ENCODE measurements at places on chromosomes 16 and 17.

GRCh38 chr16:4391631-4392381, 20.2 kb downstream of the VASN start:
- no peak for DNase-seq

DNA sequence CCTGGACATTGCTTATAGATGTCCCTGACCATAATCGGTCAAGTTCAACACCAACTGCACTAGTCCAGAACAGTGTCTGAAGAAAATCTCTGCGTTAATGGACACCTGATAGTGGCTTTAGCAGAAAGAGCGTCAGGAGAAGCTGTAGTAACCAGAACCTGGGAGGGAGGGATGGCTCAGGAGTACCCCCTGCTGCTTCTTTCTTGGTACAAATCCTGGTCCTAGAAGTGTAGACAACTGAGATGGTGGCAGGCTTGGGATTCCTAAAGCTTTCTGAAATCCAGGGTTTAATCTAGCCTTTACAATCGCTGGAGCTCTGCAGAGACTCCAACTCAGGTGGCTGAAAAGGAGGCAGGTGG, 5.4 kb downstream of the MAP3K14 start:
- DNase-seq = no peak

- DNase-seq = no peak
These were observed 60.3 kb downstream of the SPAG9 start for GRCh38 chr17:51060396-51060795.

DNA sequence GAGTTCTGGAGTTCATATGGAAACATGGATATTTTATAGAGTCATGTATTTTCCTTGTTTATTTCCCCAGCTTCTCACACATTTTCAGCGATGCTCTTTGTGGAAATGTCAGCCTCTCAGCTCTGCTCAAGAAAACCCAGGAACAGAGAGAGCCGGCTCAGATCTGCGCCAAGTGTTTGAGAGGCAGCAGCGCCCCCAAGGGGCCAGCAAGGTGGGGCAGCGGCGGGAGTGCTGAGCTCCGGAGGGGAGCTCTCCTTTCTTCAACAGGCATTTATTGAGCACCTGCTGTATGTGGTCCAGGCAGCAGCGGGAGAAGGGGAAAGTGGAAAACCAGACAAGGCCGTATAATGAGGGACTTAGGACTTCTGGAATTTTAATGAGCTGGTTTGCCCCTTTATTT, 421.1 kb upstream of the C16orf82 start:
- DNase-seq = peak; percentile 30

GRCh38 chr17:72590882-72591281, 470.1 kb downstream of the SOX9 start:
- no peak for DNase-seq

DNA sequence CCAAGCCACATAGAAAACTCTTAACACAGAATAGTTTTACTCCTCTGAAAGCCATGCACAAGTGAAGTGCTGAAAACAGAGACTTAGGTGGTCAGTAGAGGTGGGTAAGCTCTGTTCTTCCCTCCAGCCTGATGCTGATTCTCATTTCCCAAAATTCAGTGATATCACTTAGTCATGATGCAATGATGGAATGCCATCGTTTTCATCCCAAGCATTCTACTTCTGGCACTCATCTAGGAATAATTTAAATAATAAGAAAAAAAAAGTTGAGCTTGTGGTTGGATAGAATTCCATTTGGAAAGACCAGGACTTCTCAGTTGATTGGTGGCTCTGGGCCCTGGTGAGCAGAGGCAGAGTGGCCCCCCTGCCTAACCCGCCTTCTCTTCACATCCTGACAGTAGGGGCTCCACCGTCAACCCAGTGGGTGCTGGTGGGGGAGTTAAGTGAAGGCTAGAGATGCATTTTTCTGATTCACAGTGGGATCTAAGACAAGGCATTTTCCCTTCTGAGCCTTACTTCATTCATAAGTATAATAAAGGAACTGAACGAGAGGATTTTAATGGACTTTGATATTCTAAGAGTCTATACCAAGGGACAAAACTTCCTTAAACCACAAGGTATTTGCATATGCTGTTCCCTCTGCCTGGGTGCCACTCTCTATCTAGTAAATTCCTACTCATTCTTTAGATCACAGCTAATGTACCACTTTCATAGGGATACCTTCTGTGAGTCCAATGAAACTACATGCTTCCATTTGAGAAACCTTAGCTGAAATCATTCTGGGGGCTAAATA, 310.3 kb upstream of the DYNLRB2 start:
- no peak for DNase-seq

DNA sequence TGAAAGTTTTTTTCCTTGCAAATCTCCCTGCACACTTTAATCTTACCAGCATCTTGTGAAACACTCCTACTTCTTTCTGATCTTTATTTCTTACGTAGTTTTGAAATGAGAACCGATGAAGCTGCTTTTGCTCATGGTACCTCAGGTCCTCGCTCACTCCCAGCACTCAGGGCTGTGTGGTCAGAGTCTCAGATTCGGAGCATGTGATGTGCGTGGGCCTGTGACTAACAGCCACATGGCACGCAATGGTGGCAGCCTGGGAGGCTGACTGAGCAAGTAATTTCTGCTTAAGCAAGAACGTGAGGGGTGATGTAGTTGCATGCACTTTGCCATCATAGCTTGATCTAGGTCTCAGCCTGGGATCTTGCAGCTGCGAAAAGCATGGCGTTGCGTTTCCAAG, 624.3 kb downstream of the MAF start:
- no peak for DNase-seq

DNA sequence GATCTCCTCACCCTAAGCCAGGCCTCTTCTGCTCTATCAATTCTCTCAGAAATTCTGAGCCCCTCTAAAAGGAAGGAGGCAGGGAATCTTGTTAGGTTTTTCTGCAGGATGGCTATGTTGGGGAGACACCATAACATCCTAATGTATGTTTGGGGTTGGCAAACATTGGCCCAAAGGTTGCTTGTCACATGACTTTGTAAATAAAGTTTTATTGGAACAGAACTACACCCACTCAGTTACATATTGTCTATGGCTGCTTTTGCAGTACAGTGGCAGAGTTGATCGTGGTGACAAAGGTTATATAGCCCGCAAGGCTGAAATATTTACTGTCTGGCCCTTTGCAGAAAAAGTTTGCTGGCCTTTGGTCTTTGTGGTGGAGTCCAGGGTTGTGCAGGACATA, 409.4 kb downstream of the XYLT1 start:
- DNase-seq = no peak

- DNase-seq = no peak
These were observed 155.1 kb downstream of the C16orf95 start for GRCh38 chr16:87161822-87162676.

- DNase-seq = peak; percentile 9
These were observed 238.1 kb downstream of the MRTFB start for GRCh38 chr16:14309001-14309886.

GRCh38 chr16:51734220-51734619, 583.1 kb upstream of the SALL1 start:
- DNase-seq = no peak

- peak; percentile 72 for DNase-seq
These were observed 3.3 kb upstream of the SREBF1 start for GRCh38 chr17:17839791-17840707.

DNA sequence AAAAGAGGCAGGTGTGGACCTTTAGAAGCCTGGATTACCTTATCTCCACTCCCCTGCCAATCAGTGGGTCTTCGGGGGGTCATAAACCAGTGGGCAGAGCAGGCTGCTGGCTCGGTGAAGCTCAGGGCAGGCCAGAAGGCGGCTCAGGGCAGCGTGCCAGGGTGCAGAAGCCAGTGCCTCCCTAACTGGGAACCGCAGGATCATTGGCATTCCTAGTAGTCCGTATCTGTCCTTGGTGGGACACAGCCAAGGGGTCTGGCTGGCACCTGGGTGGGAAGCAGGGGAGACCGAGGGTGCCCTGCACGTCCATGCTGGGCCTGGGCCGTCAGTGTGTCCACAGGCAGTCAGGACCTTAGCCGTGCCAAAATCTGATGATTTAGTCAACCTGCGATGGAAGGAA, 76.8 kb downstream of the SEC14L1 start:
- DNase-seq = no peak

DNA sequence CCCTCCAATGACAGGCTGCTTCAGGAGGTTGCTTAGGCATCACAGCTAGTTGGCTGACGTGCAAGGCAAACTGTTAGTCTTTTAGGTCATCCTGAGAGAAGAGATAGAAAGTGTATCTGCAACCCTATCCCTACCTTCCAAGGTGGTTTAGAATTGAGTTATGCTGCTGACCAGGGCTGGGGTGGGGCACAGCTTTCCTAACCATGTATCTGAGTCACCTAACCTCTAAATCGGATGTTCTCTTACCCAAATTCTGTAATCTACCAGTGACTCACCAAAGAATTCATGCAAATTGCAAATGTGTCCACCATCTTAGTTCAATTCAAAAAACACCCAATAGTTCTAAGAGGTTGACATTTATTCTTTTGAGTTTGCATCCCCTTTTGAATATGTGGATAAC, 107.2 kb upstream of the DYNLRB2 start:
- no peak for DNase-seq

- DNase-seq = peak; percentile 54
These were observed 6.5 kb upstream of the NUBP1 start for GRCh38 chr16:10737068-10737625.

GRCh38 chr17:61412860-61413660, 13.4 kb downstream of the TBX2 start:
- DNase-seq = no peak

DNA sequence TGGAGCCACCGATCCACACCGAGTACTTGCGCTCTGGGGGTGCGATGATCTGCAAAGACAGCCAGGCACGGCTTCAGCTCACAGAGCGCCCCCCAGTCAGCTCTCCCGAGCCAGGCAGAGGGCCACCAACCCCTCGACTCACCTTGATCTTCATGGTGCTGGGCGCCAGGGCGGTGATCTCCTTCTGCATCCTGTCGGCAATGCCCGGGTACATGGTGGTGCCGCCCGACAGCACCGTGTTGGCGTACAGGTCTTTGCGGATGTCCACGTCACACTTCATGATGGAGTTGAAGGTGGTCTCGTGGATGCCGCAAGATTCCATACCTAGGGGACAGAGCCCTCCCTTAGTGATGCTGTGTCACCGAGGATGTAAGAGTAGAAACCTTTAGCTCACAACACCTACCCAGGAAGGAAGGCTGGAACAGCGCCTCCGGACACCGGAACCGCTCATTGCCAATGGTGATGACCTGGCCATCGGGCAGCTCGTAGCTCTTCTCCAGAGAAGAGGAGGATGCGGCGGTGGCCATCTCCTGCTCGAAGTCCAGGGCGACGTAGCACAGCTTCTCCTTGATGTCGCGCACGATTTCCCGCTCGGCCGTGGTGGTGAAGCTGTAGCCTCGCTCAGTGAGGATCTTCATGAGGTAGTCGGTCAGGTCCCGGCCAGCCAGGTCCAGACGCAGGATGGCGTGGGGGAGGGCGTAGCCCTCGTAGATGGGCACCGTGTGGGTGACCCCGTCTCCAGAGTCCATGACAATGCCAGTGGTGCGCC, 1.6 kb downstream of the ACTG1 start:
- DNase-seq = no peak

DNA sequence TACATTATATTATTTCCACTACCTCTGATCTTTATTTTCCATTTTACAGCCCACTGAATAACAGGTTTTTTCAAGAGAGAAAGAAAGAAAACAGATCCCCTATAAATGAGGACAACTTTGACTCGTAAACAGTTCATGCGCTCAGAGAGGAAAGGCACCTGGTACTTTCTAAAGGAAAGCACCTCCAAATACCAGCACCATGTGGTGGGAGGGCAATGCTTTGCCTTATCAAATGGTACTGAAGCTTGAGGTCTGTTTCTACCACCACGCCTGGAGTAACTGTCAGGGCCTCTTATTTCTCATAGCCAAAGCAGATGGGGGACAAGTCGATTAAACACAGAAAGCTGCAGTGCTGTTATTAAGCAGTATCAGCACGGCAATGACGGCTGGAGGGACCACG, 510.3 kb upstream of the ZFHX3 start:
- DNase-seq = no peak

DNA sequence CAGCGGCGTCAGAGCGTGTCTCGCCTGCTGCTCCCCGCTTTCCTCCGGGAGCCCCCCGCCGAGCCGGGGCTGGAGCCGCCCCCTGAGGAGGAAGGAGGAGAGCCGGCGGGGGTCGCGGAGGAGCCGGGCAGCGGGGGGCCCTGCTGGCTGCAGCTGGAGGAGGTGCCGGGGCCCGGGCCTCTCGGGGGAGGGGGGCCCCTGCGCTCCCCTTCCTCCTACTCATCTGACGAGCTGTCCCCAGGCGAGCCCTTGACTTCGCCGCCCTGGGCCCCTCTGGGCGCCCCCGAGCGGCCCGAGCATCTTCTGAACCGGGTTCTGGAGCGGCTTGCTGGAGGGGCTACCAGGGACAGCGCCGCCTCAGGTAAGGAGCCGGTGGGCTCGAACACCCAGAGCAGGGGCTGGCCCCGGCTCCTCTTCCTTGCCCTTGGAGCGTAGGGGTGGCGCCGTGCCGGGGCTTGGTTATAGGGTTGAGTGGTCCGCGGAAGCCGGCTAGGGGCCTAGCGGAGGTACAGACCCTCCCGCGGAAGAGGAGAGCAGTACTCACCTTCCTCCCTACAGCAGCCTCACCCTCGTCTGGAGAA, 841 bp downstream of the RAPGEFL1 start:
- DNase-seq = no peak

- DNase-seq = peak; percentile 69
These were observed 209.7 kb downstream of the RBFOX3 start for GRCh38 chr17:79400989-79401703.

GRCh38 chr17:56902348-56902747, 11.5 kb downstream of the TRIM25 start:
- no peak for DNase-seq

DNA sequence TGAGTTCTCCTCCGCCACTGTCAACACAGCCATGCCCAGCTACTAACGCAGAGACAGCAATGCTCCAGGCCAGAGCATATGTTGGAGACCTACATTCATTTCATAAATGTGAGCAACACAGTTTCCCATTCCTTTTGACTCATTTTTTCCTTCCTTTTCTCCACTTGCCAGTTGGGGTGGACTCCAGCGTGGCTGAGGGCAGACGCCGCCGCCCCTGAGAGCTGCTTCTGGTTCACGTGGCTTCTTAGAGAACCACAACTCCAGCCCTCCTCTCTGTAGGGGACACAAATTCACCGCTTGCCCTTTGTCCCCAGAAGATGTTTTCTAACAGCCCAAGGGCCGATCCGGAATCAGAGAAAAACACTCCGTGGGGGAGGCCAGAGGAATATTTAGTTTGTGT, 45.8 kb upstream of the ZCCHC14 start:
- DNase-seq = no peak

DNA sequence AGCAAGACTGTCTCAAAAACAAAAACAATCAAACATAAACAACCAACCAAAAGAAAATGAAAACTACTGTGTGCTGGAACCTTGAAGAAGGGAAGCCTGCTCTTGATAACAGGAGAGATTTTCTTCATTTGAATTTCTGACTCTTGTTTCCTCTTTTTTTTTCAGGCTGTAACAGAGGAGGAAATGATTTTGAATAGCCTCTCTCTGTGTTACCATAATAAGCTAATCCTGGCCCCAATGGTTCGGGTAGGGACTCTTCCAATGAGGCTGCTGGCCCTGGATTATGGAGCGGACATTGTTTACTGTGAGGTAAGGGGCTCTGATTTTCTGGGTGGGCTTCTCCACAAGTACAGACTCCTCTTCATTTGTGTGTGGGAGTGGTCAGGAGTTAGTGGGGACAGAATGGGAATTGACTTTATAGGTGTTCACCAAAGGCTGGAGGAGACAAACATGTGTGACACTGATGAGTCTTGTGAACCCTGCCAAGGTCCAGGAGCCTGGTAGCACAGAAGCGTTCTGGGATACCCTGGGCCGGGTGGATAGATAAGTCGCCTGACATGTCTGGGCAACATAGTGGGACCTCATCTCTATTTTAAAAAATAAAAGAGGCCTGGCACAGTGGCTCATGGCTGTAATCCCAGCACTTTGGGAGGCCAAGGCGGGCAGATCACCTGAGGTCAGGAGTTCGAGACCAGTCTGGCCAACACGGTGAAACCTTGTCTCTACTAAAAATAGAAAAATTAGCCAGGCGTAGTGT, 14.9 kb downstream of the DUS2 start:
- DNase-seq = no peak

Data from activated T-cell treated with anti-CD3 and anti-CD28 coated beads for 1 hour (primary cell).